AG04449 (cell line): ENCODE measurements at places on chromosomes 13 and 19.

DNA sequence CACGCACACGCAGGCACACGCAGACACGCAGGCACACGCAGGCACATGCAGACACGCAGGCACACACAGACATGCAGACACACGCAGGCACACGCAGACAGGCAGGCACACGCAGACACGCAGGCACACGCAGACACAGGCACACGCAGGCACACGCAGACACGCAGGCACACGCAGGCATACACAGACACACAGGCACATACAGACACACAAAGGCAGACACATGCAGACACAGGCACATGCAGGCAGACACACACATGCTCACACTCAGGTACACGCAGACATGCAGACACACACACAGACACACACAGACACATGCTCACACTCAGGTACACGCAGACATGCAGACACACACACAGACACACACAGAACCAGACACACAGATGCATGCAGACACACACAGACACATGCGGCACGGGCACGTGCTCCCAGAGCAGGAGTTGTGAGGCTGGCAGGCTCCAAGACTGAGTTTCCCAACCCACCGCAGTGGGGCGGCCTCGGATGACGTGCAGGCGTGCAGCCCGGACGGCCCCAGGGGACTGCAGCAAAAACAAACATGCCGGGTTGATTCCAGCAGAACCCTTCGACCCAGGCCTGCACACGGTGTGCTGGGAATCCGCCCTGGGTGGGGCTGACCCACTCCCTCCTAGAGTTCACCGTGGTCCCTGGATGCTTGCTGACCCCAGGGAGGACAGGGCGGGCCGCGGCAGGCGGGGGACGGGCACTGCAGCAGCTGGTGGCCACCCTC, 100.0 kb downstream of the GADD45B start:
- no peak for DNase-seq

DNA sequence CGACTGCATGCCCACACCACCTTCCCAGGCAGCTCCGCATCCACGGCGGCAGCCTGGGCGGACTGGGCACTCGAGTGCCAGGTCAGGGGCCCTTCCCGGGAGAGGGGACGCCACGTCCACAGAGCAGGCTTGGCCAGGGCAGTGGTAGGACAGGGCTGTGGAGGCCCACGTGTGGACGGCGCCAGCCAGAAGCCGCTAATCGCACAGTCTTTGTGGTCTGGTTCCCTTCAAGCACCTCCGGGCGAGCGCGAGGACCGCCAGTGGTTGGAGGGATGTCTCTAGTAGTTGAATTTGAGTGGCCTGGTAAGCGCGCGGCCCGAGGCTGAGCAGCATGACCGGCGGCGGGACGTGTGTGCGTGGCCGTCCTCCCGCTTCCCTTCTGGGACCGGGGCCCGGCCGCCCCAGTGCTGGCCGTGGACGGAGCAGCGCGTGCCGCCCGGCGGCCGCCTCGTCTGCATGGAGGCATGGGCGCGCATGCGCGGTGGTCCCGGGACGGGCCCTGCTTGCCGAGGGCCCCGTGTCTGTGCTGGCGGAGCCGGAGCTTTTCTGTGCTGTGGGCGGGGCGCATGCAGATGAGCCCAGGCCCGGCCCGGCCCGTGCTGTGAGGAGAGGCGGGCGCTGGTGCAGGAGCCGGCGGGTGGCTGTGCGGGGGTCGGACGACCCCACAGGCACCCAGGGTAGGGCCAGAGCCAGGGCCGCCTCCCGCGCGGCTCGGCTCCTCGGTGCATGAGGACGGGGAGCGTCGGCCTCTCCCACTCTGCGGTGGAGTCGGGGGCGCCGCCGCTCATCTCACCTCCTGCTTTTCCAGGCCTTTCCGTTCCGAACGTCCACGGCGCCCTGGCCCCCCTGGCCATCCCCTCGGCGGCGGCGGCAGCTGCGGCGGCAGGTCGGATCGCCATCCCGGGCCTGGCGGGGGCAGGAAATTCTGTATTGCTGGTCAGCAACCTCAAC, 8.6 kb downstream of the PTBP1 start:
- no peak for DNase-seq

GRCh38 chr19:2969104-2969504, 8.3 kb upstream of the TLE6 start:
- DNase-seq: no peak

- DNase-seq: no peak
Measured at GRCh38 chr19:35377656-35378055, 6.8 kb downstream of the GPR42 start.

DNA sequence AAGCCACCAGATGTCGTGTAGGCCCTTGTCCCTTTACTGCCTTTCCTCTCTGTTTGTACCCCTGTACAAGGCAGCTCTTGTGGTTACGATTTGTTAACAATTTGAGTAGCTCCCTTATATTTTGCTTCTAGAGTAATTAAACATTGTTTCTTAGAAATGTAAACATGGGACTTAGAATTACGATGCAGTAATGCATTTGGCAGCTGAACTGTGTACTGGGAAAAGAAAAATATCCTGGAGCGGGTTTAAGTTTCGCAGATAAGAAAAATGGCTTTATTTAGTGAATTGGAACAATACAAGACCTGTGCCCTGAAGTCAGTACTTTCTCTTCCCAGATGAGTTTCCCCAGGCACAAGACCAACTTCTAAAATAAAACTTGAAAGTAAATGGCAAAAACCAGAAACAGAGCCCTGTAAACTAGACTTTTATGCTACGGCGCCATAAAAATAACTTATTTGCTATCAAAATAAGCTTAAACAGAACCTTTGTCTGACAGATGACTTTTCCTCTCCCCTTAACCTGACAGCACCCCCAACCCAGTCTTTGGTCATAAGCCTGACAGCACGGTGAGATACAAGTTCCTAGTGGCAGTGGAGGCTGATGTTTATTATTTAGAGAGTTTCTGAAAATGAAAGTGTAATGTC, 63.0 kb downstream of the LRCH1 start:
- no peak for DNase-seq

GRCh38 chr19:34359954-34360315, 5.1 kb upstream of the GPI start:
- no peak for DNase-seq

DNA sequence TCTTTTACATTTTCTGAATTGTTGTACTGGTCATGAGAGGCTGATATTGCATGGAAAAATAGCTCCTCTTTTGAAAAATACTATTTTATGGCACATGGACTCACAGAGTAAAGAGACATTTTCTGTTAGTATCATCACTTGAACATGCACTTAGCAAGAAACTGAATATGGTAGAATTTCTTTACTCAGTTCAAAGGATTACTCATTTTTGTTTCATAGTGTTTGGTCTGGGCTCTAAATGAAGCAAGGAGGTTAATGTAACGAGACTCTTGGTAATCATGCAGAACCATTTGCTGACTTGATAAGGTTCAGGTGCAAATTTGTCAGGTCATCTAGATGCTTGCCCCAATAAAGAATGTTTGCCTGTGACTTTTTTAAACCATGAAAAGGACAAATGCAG, 63.2 kb downstream of the GPC6 start:
- DNase-seq: no peak

DNA sequence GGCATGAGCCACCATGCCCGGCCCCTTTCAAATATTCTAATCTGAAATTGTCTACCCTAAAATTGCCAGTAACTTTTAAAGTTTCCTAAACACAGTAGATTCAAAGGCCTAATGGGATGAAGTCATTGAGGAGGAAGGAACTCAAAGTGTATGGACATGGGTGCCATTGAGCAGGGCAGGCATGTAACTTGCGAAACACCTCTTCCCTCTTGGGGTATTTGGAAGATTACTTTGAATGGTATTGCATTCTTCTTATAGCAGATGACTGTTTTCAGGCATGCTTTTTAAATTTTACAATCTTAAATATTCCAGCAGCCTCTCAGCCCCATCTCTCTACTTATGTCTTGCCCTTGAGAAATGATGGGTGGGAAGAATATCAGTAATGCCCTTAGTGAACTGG, 21.0 kb downstream of the TM9SF2 start:
- peak; percentile 61 for DNase-seq

GRCh38 chr13:36061621-36062020, 69.6 kb downstream of the DCLK1 start:
- DNase-seq: no peak

DNA sequence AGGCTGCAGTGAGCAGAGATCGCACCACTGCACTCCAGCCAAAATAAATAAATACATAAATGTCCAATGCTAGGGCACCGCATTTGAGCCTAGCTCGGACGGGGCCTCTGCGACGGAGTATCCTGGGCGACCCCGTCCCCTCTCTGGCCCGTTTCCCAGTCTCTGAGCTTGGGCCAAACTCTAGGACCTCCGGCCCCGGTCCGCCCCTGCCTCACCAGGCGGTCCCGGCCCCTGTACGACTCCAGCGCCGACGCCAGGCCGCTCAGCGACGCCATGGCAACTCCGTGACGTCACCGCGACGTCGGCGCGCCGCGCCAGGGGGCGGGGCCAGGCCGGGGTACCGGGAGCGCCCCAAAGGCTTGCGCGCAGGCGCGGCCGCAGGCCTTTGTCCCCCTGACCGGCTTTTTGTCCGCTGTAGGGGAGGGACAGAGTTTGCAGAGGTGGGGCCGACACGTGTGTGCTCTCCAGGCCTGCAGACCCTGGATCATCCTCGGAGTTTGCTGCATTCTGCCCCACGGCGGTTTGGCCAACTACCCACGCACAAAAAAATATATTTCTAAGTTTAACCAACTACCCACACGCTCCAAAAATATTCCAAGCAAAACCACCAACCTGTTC, at the start of gene PEX11G:
TSS of gene PEX11G (minus strand) at position 300 of the 618 bp plus-strand sequence. CDS start at position 275, 25 bp downstream.
- DNase-seq: no peak

- DNase-seq: no peak
Measured at GRCh38 chr19:47703301-47703700, 9.9 kb upstream of the EHD2 start.

GRCh38 chr19:2149980-2150793, 1.2 kb downstream of the AP3D1 start:
- DNase-seq: no peak

DNA sequence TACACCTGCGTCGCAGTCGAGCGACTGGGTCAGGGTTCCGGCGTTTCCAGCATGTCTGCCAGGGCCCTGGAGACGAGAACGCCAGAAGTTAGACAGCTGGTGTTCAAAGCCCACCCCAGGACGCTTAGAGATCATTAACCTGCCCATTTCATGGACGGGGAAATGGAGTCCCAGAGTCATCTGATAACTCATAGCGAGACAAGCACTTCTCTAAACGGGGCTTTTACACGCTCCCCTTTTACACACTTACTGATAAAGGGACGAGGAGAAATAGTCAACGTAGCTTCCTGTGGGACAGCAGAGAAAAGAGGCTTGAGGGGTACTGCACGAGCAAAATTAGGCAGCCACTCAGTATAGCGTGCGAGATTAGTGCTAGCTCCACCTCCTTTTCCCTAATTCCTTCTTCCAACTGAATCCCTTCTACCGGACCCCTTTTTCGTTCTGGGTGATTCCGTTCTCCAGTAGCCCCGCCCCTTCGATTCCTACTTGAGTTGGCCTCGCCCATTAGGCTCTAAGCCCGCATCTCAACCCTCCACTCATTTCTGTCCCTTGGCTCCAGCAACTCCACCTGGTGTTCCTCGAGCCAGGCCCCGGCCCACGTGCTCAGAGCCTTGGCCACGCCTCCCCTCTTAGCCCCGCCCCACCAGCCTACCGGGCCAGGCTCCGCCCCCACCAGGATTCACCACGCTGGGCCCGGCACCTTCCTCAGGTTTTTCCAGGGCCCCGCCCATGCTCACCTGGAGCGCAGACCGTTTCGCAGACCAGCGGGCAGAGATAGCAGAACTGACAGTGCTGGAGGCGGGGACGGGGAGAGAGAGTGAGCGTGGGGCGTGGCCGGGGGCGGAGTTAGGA, 3.7 kb downstream of the HRC start:
- DNase-seq: no peak

- DNase-seq: no peak
Measured at GRCh38 chr13:48505597-48506091, 27.2 kb downstream of the RCBTB2 start.

DNA sequence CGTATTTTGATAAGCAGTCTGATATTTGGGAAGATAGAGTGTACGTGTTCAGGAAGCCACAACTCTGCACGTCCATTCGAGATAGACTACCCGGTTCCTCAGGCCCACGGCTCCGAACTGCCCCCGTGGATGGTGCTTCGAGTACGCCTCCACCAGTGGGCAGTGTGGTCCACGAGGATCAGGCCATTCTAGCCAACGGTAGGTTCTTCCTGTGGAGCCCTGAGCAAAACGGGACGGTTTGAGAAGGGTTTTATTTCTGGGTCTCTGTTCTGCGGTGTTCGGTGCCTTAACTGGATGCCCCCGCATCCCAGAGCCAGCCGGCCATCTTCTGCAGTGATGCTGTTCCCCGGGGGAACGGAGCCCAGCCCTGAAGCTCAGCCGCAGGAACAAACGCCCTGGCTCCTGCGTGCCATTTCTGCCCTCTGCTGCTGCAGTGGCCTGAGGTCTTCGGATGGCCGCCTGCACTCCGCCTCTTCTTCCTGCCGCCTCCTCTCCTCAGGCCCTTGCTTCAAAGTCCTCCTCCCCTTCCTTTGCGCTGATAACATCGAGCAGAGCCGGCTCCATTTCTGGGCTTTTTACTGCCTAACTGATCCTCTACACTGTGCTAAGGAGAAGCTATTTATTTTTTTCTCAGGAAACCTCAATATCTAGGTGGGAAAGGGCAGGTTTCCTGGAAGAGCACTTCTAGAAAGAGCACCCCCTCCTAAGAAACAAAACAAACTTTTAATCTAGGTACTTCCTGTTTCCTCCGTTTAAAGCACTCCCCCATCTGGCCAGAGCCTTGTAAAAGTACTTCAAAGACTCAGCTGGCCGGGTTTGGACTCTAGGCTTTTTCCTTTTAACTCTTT, 36.2 kb upstream of the SLC46A3 start:
- DNase-seq: no peak

- DNase-seq: no peak
Measured at GRCh38 chr13:45932676-45933075, 81.1 kb upstream of the SIAH3 start.

DNA sequence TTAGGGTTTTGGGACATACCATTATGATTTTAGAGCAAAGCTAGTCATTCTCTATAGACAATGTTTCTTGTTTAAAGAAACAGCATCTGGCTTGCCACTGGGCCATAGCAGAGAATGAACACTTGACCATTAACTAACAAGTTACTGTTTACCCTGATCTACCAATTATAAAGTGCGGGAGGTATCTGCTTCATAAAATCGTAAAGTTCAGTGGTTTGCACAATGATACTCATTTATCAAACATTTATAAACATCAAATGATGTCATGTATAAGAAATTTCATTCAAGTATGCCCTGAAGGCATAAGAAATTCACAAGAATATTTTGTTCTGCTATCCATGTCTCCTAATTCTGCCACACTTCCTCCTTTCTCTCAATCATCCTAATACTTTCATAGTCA, 139.2 kb downstream of the PCDH20 start:
- DNase-seq: no peak

- no peak for DNase-seq
Measured at GRCh38 chr19:29741776-29742175, 26.7 kb upstream of the C19orf12 start.

GRCh38 chr19:42090672-42091071, 14.7 kb downstream of the ZNF574 start:
- no peak for DNase-seq

DNA sequence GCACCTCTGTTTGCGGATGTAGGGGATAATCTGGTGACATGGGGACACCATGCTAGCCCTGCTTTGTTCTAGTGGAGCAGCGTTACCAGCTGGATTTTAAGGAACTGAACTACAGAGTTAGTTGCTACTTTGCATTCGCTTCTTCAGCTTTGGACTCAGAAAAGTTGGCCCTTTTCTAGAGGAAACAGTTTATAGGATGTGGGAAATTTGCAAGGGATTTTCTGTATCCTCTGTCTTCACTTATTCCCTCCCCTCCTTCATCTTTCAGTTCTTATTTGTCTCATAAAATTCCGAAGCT, 2.1 kb downstream of the GATAD2A start:
- DNase-seq: no peak

GRCh38 chr13:49711218-49711863, 20.1 kb upstream of the EBPL start:
- DNase-seq: no peak
